ENCODE measurements at places on chromosomes 13 and 19.

- DNase-seq, result no peak
These were observed 6.8 kb downstream of the MEX3D start for GRCh38 chr19:1561236-1561842.

DNA sequence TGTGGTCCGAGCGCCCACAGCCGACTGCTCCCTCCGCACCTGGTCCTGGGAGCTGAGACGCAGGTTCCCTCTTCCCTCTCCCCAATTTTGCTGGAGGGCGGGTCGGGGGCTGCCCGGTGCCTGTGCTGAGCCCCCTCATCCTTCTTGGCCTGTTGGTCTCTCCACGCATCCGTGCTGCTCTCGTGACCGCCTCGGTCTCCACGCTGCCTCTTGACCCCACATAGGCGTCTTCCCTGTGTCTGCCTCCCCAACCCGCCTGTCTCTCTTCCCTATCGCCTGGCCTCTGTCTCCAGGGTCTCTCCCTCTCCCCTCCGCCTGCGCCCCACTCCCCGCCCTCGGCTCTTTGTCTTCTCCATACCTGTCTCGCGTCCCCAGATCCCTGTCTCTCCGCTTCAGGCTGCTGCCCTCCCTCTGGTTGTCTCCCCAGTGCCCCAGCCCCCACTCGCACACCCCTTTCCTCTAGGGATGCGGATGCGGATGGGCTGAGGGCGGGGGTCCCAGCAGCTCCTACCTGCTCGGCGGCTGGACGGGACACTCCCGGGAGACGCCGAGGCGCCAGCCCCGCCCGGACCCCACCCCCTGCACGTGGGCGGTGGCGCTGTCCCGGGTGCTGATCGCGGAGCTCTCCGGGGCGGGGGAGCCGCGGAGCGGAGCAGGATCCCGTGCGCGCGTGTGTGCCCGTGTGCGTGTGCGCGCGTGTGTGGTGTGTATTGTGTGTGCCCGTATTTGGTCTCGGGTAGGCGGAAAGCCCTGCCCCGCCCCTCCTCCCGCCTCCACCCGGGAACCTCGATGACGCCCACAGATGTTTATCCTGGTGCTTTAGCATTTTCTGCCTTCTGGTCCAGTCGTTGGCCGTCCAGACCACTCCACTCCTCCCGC is at the start of gene SYT5:
SYT5 (minus strand) TSS at position 684 of the 879 bp plus-strand sequence. CDS start 1,248 bp downstream, outside the sequence.
- DNase-seq, result no peak

DNA sequence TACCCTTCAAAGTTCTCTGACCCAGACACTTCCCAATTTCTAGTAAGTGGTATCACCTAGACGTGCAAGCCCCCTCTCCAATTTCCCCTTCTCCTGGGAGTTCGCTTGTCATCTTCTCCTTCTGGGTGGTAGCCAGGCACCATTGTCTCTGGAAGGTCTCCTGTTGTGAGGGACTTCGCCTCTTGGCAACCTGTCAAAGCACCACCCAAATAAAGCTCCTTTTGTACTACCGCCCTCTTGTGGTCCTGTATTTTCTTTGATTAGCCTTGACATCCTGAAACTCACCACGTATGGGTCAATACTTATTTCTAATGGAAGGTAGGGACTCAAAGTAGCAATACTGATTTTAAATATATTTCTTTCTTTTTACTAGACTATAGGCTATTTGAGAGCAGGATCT is 8.2 kb downstream of the GPC5 start:
- no peak for DNase-seq

- DNase-seq, result no peak
These were observed 121.8 kb upstream of the PRR20A start for GRCh38 chr13:57018915-57019314.

GRCh38 chr19:5138606-5139582 is 170.0 kb downstream of the KDM4B start:
- no peak for DNase-seq

DNA sequence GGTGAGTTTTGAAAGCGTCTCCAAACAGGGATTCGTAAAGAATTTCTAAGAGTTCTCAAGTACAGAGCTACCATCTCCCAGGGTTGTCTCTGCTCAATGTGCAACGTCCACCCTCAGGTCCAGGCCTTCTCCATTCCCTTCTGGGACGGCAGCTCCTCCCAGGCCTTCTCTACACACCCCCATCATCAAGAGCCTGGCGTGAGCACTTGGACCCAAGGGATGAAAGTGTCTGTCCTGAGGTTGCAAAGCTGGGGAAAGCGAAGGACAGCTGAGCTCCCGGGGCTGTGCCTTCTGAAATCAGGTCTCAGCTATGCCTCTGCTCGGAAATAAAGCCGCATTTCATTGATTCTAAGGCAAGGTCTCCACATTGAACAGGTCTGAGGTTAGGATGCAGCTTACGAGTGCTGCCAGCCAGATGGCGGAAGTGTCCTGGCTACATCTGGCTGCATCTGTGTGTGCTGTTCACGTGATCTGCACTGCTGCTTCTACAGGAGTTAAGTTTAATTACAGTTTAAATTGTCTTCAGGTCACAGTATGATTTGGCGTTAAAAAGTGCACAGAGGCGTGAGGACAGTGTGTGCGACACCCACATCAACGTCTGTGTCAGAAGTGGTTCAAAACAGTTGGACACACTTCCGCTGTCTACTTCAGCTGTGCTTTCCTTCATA is 27.0 kb upstream of the MIER2 start:
- no peak for DNase-seq

DNA sequence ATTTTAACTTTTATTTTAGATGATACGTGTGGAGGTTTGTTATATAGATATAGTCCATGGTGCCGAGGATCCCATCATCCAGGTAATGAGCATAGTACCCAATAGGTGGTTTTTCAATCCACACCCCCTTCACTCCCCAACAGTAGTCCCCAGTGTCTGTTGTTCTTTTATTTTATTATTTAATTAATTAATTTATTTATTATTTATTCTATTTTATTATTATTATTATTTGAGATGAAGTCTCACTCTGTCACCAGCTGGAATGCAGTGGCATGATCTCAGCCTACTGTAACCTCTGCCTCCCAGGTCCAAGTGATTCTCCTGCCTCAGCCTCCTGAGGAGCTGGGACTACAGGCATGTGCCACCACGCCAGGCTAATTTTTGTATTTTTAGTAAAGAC is 2086.2 kb downstream of the PCDH9 start:
- no peak for DNase-seq

DNA sequence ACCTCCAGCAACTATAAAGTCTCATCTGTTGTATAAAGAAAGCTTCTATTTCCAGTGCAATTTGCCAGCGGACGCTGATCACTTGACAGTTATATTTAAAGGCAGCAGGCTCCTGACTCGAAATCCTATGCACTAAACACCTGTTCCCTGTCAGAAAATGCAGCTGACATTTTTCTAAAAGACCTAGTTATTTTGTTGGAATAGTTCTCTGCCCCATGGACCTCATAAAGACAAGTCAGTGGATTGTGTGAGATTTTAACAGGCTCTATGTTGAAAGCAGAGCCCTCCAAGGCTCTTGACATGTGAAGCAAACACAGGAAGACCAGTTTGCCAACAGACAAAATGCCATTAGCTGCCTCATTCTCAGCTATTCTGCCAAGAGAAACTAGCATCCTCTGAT is 304.7 kb upstream of the KLF12 start:
- no peak for DNase-seq

DNA sequence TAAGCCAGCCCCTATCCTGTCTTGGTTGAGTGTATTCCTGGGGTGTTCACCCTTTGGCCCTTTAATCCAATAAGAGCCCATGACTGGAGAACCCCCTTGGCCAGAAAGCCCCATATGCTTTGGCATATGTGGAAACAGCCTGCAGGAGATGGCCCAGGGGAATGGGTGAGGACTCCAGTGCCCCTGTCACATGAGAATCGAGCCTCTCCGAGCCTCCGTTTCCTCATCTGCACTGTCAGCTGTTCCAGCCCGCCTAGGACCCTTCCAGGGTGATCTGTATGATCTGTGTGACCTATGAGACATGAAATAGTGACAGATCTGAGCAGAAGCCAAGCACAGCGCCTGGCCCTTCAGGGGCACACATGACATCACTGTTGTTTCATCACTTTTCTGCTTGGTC is 300.7 kb downstream of the ZNF536 start:
- no peak for DNase-seq

GRCh38 chr19:54674021-54674617 is 11.3 kb downstream of the LILRB4 start:
- no peak for DNase-seq
